Fibroblast of villous mesenchyme (primary cell): ENCODE measurements at places on chromosomes 7 and 10. TPM values are rescaled to one million over a fixed set of nuclear protein-coding genes. Genes with fewer than 3 reads are reported as not detected.

DNA sequence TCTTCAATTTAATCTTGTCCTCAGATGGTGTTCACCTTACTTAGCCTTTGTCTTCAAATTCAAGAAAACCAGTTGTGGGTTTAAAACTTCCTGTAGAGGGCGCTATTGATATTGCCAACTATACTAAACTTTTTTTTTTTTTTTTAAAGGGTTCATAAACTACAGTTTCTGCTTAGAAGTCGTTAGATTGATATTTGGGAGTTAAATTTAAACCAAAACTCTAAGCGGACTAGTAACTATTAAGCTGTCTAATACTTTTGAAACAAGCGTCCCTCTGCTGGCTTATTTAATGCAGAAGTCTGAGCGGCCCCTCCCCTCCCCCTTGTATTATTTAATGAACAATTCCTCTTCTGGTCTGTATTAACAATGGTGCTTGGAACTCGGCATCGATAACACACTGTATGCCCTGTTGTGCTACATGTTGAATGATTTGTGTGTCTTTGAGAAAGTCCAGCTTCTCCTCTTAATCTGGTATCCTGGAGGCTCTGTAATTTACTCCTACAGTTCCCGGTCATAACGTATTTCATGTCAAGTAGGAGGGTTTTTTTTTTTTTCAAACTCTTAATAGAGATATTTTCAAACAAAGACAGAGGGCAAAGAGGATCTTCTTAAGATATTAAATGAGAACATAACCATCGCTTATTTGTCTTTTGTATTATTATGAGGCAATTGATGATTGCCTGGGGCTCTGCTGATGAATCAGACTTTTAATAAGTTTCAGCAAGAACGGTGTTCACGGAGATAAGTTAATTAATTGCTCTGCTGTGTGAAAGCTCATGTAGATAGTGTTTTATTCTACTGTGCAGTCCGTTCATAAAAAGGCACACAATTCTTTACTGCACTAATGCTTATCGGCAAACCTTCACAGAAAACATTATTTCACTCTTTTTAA is 22.6 kb upstream of the CREB5 start:
- peak; percentile 77 for DNase-seq

DNA sequence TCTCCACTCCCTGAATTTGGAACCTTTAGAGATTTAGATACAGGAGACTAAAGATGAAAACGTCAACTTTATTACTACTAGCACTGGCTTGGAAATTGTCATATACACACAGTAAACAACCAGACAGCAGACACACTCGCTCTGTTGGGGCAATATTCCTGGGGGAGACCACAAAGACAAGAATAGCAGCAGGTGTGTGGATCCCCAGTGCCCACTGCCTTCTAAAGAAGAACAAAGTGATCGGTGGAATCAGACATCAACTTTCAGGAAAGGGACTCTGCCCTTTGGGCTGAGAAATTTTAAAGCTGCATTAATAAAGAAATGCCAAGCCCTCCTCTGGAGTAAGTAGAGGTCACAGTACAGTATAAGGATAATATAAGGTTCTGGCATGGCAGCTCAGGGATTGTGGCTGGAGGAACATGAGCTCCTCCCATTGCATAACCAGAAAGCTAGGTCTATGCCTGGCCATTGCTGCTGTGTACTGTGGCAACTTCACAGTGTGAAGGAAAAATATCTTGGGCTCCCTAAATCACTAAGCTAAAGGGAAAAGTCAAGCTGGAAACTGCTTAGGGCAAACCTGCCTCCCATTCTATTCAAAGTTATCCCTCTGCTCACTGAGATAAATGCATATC is 57.1 kb upstream of the ANKRD1 start:
- no peak for DNase-seq

Gene RARRES2
- 139 and 185 TPM in 2 replicates for total RNA-seq

DNA sequence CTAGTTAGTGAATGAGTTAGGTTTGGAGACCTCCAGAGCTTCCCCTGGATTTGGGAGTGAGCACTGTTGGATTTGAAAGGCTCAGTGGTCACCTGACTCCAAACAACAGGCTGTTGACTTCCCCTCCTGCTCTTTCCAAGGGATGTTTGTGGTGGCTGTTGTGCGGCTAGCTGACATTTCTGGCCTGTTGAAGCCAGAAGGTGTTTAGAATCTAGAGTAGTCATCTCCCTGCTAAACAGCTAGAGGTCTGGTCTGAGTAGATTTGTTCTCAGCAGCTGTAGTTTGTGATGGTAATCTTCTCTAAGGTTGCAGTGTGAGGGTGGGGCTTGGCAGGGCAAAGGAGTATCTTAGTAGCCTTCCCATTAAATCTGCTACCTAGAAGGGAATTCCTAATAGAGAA is 30.1 kb downstream of the BPGM start:
- DNase-seq: no peak

GRCh38 chr10:103044942-103045489 is 126.9 kb downstream of the CNNM2 start:
- DNase-seq: peak; percentile 85

- peak; percentile 44 for DNase-seq
Observed at GRCh38 chr7:104160375-104160774, 47.4 kb downstream of the ORC5 start.

Gene CTTNBP2
- total RNA-seq: 1.3 and 3.2 TPM in 2 replicates

- peak; percentile 51 for DNase-seq
Observed at GRCh38 chr7:12683678-12684585, 3.5 kb upstream of the ARL4A start.
